ENCODE measurements at places on chromosomes 7 and 10.

DNA sequence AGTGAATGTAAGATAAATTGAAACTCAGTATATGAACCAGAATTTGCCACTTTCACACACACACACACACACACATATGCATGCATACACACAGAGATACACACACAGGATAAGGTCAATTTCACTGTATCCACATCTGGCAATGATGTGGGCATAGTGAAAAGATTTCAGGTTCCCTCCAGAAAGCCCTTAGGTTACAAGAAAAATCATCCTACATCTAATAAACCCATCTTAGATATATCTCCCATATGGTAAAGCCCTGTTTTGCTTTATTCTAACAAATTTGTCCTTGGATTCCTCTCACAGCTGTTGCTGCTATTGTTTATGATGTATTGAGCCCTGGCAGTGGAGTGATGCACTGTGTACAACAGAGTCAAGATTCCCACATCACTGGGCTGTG is 27.9 kb upstream of the DLX6 start:
- DNase-seq = no peak

DNA sequence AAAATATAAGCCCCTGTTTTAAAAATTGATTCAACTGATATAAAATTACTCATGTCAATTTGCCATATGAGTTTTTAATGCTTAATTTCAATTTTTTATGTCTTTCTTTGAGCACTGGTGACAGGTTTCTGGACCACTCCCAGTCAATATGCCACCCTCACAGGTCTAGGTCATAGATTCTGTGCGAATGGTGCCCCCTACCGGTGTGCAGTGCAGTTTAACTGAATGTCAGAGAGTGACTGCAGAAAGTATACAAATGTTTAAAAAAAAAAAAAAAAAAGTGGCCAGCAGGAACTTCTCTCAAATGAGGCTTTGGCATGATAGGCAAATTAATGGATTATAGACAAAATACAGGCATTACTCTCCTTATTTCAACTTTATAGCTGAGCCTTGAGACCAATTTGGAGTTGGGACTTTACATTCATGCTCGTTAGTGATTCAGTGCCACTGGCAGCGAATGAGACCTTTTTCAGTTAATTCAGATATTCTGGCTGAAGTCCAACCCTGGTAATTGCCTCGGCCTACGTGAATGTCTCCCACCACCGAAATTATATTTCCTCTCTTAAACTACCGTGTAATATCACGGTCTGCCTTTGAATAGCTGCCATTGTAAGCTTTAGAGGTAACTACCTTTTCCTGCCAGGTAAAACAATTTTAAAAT is 427.6 kb downstream of the PHTF2 start:
- DNase-seq = peak; percentile 86

DNA sequence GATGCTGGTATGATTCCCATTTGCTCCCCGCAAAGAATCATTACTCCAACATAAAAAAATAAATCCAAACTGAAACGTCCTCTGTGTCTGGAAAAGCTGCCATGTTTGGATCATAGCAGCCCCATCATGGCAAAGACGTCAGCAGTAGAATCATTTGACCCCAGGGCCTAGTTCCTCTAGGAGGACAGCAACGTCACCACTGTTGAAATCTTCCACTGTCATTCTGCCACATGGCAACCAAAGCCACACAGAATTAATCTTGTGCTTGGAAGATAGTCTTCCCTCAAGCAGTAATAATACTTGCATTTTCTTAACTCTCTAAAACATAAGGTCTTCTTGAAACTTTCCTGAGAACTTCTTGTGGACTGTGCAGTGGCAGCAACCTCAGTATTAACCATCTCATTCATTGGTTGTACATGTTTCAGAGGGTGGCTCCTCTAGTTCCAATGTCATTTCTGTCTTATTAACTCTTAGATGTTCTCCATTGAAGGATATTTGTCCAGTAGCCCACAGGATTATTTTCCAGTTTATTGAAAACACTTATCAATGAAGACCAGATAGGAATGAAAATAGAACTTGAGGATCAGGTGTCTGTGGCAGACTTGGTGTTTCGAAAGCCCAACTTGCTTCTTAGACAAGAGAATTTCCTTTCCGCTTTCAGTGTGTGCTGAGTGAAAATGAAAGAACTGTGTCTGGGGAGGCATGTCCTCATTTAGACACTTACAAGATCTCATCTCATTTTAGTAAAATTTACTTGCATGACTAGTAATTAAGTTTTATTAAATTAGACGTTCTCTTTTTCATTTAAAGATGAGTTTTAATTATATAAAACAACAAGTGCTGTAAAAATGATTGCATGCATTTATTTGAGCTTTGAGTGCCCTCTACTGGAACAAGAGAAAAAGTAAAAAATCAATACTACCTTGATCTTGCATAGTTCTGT is 28.9 kb upstream of the INHBA start:
- DNase-seq = no peak

DNA sequence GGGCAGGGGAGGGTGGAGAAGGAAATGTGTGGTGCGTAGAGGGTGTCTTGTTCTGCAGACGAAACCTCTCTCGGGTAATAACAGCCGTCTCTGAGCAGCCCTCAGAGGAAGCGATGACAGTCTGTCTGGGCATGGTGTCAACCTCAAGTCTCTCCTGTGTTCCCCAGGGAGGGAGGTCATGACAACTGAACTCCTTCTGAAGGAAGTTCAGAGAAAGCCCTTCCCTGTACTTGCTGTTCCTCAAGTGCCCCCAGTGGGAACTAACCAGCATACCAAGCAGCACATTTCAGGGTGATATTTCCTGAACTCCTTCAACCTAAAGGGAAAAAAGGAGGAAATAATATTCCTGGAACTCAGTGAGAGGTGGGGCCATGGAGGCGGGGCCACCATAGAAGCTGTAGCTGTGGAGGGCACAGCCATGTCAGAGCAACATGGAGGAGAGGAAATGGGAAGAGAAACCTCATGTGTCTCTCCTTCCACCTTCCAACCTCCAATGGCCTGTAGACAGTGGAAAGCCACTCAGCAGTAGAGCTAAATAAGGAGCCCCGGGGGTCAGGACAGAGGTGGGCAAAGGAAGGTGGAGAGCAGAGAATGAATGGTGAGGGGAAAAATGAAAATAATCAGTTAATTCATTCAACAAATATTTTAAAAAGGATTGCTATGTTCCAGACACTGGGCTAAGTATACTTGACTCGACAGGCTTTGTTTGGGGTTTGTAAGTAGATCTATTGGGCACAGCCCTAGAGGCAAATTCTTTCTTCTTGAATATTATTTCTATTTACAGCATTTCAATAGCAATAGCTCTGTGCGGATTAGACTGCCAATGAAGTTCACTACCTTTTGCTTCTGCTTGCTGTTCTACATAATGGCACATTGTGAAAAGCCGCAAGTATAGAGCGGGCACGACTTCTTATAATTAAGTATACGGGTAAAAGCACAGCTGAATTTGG is 61.0 kb upstream of the AOAH start:
- no peak for DNase-seq

DNA sequence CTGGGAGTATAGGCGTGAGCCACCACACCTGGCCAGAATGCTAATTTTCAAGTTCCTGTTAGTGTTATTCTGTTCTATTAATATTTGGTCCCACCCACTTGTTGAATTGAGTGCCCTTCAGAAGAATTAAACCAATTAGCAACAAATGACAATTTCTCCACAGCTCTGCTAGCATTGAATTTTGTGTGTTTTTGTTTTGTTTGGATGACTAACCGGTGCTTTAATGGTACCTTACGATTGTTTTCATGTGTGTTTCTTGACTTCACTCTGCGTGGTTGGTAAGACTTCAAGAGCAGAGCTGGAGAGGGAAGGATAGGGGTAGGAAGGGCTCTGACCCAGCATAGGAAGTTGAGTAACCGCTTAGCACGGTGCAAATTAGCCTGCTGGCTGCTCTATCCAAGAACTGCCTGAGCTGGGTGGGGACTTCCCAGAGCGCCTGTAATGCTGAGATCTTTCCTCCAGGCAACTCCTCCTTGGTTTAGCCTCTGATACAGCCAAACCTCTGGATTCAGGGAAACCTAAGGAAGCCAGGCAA is 4.6 kb downstream of the ARPC1B start:
- DNase-seq = no peak

All from WTC11 (cell line).